ENCODE measurements at places on chromosomes 6 and 20.

DNA sequence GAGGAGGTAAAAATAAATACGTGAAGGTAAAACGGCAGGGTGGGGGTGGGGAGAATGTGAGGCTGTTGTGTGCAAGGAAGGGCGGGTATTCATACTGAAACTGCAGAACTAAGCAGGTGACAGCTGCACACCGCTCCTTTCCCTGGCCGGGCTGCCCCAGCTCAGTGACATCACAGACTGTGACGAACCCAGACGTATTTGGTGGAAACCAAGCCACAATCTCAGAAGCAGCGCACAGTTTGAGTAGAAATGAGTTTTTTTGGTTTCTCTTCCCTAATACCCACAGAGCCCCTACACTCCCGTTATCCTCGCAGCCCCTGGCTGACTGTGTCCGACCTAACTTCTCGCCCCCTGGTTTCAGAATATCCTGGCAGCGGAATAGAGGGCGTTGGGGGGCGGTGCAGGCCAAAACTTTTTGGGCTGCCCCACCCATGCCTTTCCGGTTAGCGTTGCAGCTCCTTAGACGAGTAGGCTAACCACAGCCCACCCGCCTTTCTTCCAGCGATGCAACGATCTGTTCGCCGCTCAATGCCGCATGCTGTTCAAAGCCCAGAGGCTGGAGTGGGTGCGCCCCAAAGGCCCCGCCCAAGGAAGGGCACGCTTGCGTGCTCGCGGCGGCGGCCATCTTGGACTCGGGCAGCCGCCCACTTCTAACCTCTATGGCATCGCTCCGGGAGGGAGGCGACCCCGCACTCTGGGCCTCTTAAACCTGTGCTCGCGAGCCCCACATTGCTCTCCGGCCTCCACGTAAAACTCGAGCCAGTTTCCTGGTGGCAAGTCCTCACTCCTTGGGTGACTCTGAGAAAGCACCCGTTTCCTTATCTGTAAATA lies 9.1 kb downstream of the BAK1 start:
- peak; percentile 77 for DNase-seq

- DNase-seq: no peak
Observed at GRCh38 chr20:19765913-19766312, 7.9 kb downstream of the RIN2 start.

DNA sequence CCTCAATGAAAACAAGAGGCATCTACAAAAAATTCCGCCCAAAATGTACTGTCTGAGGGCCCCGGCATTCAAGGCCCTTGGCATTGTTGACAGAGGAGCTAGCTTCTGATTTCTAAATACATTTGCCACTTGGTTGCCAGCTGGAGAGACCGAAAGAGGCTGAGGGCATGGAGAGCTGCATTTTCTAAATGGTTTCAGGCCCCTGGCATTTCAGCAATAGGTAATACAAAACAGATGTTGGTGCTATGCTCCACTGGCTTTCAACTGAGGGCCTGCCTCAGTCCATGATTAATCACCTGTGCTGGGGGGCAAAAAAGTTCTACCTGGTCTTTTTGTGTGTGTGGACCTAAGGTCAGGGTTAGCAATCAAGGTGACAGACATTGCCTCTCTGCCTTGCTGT lies 79.5 kb upstream of the ISM1 start:
- no peak for DNase-seq

- DNase-seq: no peak
Observed at GRCh38 chr6:149683256-149683859, 34.5 kb downstream of the LATS1 start.

DNA sequence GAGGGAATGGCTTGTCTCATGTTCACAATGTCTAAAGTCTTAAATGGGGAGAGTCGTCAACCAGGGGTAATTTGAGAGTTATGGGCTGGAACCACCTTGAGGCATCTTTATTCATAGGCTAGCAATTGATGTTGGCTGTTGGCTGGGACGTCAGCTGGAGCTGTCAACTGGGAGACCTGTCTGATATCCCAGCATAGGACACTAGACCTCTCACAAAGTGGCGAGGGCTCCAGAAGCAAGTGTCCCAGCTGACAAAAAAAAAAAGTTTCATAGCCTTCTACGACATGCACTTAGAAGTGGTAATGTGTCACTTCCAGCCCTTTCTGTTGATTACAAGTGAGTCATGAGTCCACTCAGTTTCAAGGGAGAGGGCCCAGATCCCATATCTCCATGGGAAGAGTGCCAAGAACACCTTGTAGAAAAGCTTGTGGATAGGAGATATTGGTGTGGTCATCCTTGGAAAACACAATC lies 278.0 kb downstream of the ESR1 start:
- DNase-seq: no peak

DNA sequence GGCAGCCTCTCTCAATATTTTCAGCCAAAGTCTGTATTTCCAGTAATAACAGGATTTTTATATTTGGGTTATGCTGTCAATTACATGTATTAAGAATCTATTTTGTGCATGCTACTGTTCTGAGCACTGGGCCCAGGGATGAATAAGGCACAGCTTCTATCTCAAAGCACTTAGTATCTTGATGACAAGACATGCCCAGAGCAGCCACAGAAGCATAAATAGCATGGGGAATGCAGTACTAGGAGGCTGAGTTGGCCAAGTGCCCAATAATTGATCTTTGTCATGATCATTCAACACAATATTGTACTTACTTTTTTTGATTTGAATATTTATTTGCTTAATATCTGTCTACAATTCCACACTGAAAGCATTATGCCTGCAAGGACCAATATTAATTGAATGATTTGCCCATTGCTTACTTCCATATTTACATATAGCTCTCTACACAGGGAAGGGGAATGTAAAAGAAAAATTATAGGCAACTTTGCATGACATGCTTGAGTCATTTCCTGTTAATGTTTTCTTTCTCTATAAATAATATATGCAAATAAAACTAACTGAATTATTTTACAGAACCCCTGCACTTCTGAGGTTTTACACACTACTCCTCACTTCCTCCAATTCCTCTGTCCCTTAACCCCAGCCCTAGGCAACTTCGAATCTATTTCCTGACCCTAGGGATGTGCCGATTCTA lies 298.9 kb upstream of the BMP2 start:
- peak; percentile 22 for DNase-seq

DNA sequence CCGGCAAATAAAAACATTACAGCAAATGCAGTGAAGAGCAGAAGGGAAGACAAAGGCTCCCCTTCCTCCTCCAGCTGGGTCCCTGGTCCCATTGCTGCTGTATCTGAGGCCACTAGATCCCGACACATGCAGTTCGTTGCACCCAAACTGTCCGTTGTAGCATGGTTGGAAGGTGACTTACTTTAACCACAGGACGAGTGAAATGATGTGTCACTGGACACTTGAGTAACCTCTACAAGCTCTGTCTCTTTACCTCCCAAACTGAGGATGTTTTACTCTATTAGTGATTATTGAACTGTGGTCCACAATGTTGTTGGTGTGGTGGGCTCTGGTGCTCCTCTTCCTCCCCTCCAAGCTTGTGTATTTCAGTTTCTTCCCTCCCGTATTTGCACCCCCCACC lies 46.2 kb upstream of the ARMH2 start:
- no peak for DNase-seq

- DNase-seq: no peak
Observed at GRCh38 chr6:109496036-109496772, 13.2 kb upstream of the ZBTB24 start.

GRCh38 chr20:10686356-10687133 lies 12.7 kb upstream of the JAG1 start:
- no peak for DNase-seq

- no peak for DNase-seq
Observed at GRCh38 chr20:41587956-41588355, 30.2 kb downstream of the CHD6 start.

GRCh38 chr6:31356946-31357466 lies at the start of gene HLA-B:
Gene HLA-B (minus strand): TSS chr6:31357179. CDS start chr6:31357158, 21 bp downstream.
- peak; percentile 99 for DNase-seq

- DNase-seq: no peak
Observed at GRCh38 chr6:34249469-34250261, 859 bp upstream of the SMIM29 start.

DNA sequence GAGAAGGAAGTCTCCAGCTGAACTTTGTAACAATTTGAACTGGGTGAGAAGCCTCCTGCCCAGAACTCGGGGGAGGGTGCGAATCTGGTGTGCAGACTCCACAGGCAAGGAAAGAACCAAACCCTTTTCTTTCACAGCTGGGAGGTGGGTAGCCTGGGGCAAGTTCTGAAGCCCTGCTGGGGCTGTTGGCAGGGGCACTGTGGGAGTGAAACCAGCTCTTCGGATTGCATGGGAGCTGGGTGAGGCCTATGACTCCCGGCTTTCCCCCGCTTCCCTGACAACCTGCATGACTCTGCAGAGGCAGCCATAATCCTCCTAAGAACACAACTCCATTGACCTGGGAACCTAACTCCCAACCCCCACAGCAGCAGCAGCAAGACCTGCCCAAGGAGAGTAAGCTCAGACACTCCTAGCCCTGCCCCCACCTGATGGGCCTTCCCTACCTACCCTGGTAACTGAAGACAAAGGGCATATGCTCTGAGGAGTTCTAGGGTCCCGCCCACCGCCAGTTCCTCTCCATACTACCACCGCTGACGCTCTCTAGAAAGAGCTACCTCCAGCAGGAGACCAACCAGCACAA lies 37.5 kb downstream of the SOD2 start:
- DNase-seq: no peak

DNA sequence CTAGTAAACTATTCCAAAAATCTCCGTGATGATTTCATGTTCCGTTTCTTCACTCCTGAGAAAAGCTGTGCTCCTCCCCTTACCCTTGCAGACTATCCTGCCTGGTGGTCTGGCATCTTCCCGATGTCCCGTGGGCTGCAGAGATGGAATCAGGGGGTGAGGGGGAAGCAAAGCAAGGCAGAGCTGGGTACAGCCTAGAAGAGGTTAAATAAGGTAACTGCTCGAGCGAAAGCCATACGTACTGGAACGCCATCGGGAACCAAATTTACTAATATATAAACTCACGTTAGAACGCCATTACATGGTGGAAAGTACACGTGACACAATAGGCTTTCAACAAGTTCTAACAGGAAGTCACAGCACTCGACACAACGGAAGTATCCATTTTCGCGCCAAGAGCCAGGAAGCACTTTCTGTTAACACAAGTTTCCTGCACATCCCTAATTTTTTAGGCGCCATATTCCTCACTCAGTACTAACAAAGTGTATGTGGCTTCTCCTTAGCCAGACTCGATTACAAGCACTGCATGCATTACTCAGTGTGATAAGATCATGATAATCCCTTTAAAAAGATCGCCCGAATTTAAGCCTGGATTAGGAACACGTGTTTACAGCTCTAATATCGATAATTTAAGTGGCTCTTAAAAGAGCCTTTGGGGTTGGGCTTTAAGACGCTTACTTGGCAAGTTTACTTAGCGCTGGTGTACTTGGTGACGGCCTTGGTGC lies 101.6 kb upstream of the PRSS16 start:
- peak; percentile 85 for DNase-seq

- no peak for DNase-seq
Observed at GRCh38 chr6:96878143-96878542, 19.5 kb downstream of the NDUFAF4 start.

DNA sequence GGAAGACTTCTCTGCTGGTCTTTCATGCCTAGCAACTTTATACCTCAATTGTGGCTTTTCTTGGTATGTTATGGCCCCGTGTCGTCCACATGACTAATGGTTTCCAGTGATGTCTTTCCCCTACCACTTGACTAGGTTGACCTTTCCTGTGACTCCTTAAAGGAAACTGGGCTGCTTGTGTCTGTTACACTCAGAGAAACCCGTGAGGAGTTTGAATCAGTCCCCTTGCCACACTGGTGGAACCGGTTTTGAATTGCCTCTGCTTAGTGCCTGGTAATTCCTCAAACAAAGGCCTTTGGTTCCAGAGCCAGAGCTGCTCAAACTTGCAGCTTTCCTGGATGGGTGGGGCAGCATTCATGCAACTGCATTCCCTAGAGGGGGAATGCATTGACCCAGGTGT lies 21.9 kb downstream of the ECT2L start:
- DNase-seq: peak; percentile 11

DNA sequence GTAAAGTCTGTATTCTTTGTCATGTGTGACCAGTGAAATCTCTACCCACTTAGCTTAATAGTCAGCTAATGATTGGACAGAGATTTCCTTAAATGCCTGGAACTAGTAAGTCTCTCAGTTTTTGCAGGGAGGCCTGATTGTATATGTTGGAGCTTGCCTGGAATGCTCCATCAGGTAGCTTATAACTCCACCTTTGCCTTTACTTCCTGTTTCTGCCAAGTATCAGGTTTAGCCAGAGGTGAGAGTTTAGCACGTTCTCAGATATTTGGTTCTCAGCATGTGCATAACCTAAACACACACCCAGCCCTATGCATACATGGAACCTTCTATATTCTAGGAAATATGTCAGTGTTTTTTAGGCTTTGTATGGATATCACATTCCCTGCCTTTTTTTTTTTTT lies 435.3 kb downstream of the CDKAL1 start:
- no peak for DNase-seq

DNA sequence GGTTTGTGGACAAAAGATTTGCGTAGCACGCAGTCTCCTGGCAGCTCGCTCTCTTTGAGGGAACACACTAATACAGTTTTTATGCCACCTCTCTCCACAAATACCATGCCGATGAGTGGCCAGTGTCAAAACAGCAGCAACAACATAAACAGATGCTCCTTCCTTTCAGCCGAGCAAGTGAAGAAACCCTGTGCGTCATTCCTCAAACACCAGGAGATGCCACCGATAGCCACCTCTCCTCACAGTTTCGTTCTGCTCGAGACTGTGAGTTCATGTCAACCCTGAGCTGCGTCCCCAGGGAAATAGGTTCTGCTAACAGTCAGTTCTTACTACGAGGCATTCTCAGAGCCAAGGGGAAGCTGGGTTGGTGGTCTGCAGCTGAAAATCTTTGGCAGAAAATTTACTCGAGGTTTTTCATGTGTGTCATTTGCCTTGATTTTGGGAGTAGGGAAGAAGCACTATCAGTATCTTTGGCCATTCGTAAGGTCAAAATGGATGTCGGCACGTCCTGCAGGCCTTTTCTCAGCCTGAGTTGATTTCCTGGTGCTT lies 59.9 kb downstream of the EYA2 start:
- no peak for DNase-seq

DNA sequence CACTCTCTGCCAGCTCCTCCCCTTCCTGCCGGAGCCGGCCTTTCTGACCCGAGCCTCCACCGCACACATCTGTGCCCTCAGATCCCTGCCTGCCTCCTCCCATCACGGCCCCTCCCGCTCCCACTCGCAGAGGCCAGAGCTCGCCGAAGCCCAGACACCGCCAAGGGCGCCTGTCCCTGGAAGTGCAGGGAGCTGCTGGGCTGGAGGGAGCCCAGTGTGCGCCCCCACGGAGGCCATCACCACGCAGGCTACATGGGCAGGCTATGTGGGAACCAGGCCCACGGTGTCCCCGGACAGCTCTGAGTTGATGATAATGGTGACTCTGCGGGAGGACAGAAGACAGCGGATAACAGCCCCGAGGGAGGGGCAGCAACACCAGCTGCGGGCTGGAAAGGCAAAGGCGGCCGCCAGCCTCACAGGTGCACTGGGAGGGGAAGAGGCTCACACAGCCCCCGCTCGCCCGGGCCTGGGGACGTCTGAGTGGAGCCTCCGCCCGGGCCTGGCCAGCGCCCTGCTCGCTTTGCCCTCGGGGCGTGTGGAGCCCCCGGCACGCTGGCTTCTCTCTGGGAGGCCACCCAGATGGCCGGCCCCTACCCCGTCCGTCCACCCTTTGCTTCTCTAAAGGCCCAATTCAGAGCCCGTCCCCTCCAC lies 154.9 kb downstream of the DLL1 start:
- DNase-seq: no peak

- no peak for DNase-seq
Observed at GRCh38 chr6:16222826-16223225, 15.6 kb upstream of the GMPR start.
